ENCODE measurements at places on chromosomes 2 and 18.

DNA sequence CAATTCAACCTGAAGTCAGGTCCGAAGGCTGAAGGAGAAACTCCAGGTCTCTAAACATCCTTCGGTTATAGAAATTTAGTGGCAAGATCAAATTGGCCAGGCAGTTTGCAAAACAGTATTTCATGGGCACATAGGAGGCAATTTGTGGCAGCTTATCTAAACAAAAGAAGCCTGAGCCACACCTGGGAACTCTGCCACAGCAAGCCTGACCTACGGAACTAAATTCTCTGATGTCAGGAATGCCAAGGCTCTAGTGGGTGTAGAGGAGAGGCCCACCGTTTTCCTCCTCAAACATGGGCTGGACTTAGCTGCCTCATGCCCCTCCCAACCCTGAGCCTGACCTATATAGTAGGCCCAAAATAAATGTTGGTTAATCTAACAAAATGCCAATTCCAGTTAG lies 16.0 kb downstream of the SATB2 start:
- DNase-seq: no peak

- DNase-seq: no peak
Measured at GRCh38 chr2:29603341-29603740, 318.0 kb downstream of the ALK start.

- no peak for DNase-seq
Measured at GRCh38 chr2:130264501-130264900, 66.3 kb upstream of the TUBA3E start.

GRCh38 chr2:205773989-205774388 lies 91.7 kb downstream of the NRP2 start:
- no peak for DNase-seq

DNA sequence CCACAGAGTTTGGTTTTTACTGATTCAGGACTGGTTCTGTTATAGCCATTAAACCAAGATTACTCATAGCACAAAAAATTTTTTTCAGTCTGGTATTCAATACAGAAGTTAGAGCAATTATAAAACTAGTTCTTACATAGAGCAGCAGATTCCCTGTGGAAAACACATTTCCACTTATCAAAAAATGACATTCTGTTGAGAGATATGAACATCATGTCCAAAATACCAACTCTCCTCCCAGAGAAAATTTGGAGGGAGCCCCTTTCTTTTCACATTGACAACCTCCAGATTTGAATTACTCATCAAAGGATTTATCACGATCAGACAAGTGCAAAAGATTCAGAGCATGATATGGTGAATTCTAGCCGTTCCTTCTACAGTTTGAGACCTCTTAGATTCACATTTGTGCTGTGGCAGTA lies 126.8 kb upstream of the SERPINE2 start:
- no peak for DNase-seq

- peak; percentile 66 for DNase-seq
Measured at GRCh38 chr2:218168635-218169462, 2.1 kb upstream of the CXCR1 start.

GRCh38 chr2:554444-554843 lies 122.8 kb downstream of the TMEM18 start:
- no peak for DNase-seq

- no peak for DNase-seq
Measured at GRCh38 chr2:163799807-163800206, 64.0 kb upstream of the FIGN start.

GRCh38 chr2:110716959-110717645 lies 15.3 kb upstream of the ACOXL start:
- no peak for DNase-seq

DNA sequence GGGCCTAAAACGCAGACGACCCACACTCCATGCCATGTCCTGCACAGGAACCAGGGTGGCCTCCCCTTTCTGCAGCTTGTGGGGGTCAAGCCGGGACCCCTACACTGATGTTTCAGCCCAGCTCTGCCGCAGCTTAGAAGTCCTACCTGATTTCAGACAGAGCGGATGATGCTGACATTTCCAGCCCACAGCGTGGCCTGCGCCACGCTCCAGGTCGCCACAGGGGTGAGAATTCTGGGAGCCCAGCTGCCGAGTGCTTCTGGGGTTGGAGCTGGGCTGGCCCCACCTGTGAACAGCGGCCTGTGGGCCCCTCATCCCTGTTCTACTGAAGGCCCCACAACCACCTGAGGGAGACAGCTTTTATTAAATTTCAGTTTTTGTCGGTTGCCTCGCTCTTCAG lies 77.2 kb downstream of the NFATC1 start:
- no peak for DNase-seq

GRCh38 chr2:46340740-46341420 lies 43.7 kb downstream of the EPAS1 start:
- no peak for DNase-seq

DNA sequence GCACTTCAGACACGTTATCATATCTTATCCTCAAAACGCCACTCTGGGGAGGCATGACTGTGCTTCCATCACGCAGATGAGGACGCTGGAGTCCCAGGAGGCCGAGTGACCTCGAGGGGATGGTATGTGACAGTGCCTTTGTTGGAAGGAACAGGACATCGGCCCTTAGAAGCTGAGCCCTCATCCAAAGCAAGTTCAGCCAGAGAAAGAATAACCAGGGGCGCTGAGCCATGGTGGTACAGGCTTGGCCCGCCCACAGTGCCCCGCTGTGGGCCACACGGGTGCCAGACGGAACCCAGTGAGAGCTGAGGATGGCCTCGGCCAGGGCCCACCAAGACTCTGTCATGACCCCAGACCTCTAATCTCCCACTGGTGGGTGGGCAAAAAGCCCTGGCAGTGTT lies 31.3 kb downstream of the HS1BP3 start:
- no peak for DNase-seq

DNA sequence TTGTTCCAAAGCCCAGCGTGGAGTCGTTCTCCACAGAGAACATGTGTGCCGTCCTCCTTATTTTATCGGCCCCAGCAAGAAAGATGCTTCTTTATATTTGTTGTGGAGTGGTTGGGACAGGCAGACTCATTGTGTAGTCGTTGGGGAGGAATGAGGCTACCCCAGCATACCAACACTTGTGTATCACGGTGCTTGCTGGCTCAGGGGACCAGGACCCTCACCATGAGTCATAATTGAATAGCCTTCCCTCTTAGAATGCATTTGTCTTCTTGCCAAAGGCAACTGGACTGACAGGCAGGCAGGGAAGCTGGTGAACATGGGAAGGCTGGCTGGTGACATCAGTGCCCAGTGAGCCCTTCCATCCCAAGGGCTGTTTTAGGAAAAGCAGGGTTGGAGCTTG lies 4.7 kb downstream of the CAPN10 start:
- DNase-seq: no peak

DNA sequence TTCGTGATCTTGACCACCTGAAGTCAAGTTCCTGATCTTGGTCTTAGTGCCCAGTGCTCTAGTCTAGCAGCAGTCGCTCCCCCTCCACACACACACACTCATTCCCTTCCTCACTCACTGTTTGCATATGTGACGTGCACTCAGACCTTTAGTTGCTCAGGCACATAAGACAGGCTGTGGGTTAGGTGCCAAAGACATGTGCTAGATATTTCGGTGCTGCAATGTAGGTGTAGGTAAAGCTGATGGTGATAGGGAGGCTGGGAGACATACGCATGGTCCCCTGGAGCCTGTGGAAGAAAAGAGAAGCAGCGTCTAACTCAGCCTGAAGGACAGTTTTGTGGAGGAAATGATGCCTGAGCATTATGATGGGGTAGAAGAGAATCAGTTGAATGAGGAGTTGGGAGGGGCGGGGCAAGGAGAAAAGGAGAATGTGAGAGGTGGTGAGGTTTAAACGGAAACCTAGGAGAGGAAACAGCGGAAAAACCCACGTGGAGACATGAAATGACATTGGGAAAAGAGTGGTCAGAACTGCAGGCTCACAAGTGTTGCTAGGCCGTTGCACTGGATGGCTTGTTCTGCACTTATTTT lies 3.8 kb downstream of the TTC39C start:
- no peak for DNase-seq

DNA sequence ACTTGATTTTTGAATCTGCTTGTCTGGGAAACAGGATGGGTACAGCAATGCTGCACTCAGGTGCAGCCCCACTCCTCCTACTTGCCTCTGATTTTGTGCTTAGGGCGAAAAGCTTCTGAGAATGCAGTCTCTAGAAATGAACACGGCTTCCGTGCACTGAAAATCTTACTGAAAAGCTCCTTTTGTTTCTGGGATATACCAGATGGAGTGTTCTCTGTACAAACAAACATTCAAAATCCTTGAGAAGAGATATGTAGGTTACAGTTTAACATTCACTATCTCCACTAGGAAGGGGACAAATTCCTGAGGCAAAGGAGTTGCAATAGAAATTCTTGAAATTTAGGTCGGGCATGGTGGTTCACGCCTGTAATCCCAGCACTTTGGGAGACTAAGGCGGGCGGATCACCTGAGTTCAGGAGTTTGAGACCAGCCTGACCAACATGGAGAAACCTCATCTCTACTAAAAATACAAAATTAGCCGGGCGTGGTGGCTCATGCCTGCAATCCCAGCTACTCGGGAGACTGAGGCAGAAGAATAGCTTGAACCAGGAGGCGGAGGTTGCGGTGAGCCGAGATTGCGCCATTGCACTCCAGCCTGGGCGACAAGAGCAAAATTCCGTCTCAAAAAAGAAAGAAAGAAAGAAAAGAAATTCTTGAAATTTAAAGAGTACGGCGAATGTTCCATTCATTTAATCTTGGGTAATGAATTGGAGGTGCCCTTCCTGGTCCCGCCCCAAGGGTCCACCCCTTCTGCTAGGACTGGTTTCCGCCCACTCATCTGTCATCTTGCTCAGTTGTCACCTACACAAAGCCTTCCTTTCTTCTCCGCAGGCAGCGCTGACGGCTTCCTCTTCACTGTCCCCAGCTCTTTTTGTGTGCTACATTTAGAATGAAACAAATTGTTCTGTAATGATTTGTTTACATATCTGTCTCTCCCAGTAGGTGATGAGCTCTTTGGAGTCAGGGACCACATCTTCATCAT lies 92.4 kb downstream of the SOCS6 start:
- no peak for DNase-seq

DNA sequence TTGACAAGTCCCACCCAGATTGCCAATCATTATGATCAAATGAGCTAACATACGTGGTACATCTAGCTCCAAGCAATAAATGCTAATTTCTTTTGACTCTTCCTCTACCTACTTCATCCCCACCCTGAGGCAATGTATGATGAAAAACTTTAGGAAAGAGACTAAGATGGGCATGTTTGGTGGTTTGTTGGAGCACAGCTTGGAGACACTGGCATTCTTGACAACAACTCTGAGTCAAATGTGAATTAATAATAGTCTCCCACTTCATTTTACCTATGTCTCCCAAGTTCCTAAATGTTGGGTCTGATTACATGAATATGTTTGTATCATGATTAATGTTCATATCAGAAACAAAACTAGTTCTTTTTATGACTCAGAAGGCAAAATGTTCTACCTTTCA lies 36.6 kb downstream of the EXOC6B start:
- DNase-seq: no peak

- DNase-seq: no peak
Measured at GRCh38 chr18:48521723-48522122, 17.1 kb upstream of the CTIF start.

- DNase-seq: no peak
Measured at GRCh38 chr2:146209842-146210275, 1635.0 kb upstream of the ACVR2A start.

GRCh38 chr18:27377251-27377650 lies 192.1 kb upstream of the CHST9 start:
- no peak for DNase-seq

DNA sequence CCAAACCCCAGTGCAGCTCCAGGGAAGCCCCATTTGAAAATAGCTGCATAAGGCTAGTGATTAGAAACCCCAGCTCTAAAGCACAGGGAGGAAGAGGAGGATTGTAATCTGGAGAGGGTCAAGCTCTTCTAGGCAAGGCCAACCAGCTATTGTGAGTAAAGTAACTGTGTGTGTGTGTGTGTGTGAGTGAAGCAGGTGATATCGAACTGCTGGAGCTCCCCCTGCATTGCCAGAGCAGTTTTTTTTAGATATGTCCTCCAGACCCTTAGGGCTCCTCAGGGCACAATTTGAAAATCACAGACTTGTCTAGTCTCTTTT lies 177.4 kb upstream of the NABP1 start:
- DNase-seq: no peak

DNA sequence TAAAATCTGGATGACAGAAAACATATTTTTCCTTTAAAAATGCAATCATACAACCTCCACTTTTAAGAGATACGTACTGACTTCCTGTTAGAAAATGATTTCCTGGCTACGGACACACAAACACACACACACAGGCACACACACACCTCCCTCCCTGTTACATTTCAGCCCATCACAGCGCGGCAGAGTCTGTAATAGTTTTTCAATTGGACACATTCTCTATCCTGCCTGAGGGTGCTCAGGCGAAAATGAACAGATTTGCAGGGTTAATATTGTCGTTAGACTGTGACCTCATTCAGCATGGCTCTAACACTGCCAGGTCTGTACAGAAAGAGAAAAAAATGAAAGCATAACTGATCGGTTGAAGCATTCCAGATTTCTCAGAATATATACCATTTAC lies 45.0 kb downstream of the KCTD1 start:
- DNase-seq: no peak

GRCh38 chr2:148794558-148794957 lies 80.5 kb upstream of the KIF5C start:
- no peak for DNase-seq

- no peak for DNase-seq
Measured at GRCh38 chr2:9249020-9249800, 42.6 kb downstream of the ASAP2 start.

DNA sequence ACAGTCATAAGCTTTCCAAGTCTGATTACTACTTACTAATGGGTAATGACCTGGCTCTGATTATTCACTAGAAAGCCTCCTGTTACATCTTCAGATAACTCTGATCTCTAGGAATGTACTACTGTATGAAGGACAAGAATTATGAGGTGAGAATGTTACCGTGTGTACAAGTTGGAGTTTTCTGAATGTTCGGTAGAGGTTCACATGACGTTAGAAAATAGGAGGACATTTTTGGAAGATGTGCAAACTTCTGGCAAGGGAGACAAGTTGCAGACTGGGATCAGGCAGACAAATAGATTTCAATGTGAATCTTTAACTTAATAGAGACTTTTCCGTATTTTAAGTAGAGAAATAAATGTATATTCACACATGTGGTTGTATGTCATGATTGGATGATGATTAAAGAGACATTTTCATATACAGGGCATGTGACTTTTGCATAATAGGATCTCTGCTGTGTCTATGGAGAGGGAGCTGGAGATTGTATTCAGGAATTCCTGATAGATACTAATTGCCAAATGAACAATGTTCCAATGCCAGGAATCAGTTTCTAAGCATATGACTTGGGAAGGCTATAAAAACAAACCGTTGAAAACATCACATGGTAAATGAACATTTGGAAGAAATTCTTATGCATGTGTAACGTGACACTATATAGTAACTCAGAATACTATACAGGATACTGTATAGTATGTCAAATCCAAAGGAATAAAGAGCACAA lies 1695.8 kb upstream of the PIK3C3 start:
- no peak for DNase-seq

GRCh38 chr2:164523726-164524125 lies 97.6 kb downstream of the GRB14 start:
- DNase-seq: no peak

- no peak for DNase-seq
Measured at GRCh38 chr2:10992023-10992791, 80.5 kb downstream of the KCNF1 start.

GRCh38 chr2:180578441-180578840 lies 402.0 kb upstream of the UBE2E3 start:
- DNase-seq: no peak

- DNase-seq: peak; percentile 69
Measured at GRCh38 chr2:197307933-197308521, 2.6 kb downstream of the ANKRD44 start.

Measured in GM20000 (cell line).